ENCODE measurements at places on chromosomes 1 and 21.

GRCh38 chr1:31127266-31127665 is 61.7 kb upstream of the PUM1 start:
- DNase-seq = peak; percentile 72

DNA sequence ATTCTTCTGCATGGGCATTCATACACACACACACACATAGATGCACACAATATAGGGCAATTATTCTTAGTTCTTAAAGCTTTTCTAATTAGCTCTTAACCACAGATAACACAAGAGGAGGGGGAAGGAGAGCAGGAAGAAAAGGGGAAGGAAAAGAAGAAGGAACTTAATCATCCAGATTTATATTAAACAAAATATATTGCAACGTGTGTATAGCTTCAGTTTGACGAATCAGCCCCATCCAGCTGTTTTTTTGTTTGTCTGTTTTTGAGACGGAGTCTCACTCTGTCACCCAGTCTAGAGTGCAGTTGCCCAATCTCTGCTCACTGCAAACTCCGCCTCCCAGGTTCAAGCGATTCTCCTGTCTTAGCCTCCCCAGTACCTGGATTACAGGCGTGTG is 21.7 kb upstream of the ANKRD13C start:
- DNase-seq = no peak

DNA sequence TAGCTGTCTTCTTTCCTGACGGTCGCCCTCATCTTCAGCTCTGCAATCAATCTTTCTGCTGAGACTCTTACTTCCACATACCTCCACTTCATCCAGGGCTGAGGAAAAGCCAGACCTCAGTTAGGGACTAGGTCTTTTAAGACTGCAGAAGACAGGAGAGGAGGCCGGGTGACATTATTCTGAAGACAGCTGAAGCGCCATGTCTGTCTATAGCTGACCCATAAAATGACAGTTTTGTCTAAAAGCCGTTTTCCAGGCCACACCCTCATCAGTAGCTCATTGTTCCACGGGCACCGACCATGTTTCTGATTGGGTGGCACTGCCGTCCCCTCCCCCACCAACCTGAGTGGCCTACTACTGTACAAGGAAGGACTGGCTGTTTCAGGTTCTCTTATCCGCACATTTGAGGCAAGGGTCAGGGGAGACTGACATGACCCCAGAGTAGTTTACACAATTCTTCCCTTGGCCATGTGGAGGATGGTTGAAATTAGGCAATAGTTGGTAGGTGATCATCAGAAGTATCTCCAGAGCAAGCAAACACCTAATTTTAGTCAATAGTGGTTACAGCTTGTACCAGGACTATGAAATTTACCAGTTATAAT is at the start of gene ADCY10:
Gene ADCY10 (minus strand): TSS at position 240 of the 602 bp plus-strand sequence. CDS start 8,994 bp downstream, outside the sequence.
- no peak for DNase-seq

GRCh38 chr1:70117046-70117445 is 88.3 kb downstream of the LRRC40 start:
- DNase-seq = peak; percentile 32

DNA sequence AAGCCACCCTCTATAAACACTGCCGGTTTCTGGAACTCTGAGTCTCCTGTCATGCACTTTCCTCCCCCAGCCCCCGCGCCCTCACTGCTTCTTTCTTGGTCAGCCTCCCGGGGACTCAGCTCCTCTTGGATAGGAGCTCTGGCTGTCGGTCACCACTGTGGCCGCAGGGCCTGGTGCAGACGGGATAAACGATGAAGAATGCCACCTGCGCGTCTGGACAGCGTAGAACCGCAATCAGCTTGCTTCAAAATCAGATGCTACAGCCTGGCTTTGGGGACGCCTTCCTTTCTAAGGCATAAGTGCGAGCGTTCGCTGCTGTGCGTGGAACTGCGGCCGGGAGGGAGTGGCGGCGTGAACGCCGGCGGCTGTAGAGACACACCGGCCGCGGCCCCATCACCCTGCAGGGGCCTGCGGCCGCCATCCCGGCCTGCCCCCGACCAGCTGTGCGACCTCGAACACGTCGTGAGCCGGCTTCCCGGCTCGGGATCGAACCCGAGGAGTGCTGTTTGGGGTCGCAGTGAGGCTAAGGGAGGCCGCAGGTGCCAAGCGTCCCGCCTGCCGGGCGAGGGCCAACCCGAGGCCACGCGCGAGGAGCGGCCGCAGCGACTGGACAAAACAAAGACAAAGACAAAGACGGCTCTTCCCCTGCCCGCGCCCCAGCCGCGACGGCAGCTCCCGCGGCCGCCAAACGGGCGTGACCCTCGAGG is 688 bp downstream of the PTTG1IP start:
- DNase-seq = peak; percentile 63

GRCh38 chr1:24427545-24427862 is 11.9 kb downstream of the NIPAL3 start:
- DNase-seq = no peak

GRCh38 chr21:26686278-26686677 is 113.2 kb upstream of the CYYR1 start:
- DNase-seq = peak; percentile 1

DNA sequence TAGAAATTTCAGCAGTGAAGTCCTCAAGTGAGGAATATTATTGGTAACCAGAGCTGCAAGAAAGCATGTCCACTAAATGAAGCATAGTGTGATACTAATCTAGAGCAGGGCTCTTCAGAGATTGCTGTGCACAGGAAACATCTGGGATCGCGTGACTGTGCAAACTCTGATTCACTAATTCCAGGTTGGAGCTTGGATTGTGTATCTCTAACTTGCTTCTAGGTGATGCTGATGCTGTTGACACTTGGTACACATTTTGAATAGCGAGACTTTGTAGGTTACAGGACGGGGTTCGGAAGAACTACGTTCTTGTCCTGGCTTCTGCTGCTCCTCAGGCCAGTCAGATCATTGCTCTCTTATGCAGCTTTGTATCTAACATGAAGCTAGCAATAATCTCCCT is 66.5 kb downstream of the PRRX1 start:
- no peak for DNase-seq

GRCh38 chr1:48186306-48186839 is 36.1 kb upstream of the SLC5A9 start:
- no peak for DNase-seq

- DNase-seq = peak; percentile 89
These were observed 104.6 kb downstream of the TGFBR3 start for GRCh38 chr1:91781371-91781825.

- no peak for DNase-seq
These were observed 34.6 kb upstream of the SLC45A1 start for GRCh38 chr1:8283058-8283884.

- no peak for DNase-seq
These were observed 129.1 kb upstream of the SOD1 start for GRCh38 chr21:31530364-31530763.

DNA sequence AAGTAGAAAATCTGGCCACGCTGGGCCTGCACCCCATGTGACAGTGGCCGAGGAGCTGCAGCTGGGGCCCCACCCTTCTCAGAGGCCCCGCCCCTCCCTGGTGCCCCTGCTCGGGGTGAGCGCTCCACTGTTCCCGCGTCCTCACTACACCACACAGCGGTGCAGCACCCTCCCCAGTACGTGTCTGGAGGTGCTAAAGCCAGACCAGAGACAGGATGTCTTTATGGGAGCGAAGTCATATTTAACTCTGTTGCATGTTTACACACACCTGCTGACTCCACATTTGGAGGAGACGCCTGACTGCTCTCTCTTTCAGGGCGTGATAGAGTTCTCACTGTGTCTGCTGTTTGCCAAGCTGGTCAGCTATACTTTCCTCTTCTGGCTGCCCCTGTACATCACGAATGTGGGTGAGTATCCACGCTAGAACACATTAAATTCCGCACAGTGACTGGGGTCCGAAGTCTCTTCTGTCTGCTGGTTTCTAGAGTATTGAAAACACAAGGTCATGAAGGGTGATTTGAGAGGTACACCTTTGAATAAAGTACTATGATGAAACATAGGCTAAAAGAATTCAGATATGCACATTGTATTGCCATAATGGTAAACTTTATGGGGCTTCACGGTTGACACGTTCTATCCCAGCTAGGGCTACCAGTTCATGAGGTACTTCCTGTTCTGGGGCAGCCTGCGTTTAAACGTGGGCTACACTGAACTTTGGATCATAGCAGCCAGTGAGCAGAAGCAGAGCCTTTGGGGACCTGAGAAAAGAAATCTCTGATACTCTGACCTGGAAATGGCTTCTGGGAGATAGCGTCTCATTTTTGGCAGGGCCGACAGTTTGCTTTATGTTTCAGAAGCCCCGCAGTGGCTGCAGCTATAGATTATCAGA is 48.4 kb downstream of the SLC37A1 start:
- DNase-seq = no peak

GRCh38 chr1:216616425-216616824 is 106.8 kb downstream of the ESRRG start:
- DNase-seq = no peak

DNA sequence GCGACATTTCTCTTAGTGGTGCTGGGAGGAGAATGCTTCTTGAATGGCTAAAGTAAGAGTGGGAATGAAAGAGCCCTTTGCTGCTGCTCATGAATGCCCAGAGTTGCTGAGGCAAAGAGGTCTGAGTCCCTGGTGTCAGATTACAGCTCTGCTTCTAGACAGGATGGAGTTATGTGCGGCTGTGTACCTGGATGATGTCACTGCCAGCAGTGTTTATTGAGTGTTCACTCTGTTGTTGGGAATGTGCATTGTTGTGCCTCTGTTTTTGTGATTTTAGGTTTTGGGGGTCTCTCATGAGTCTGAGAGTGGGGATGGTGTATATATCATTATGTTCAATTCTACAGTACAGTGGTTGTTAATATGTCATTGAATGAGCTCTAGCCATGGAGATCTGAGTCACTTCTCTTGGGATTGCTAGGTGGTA is 2.7 kb downstream of the CDC14A start:
- peak; percentile 37 for DNase-seq

GRCh38 chr1:31814631-31815306 is 1.1 kb downstream of the SPOCD1 start:
- no peak for DNase-seq

DNA sequence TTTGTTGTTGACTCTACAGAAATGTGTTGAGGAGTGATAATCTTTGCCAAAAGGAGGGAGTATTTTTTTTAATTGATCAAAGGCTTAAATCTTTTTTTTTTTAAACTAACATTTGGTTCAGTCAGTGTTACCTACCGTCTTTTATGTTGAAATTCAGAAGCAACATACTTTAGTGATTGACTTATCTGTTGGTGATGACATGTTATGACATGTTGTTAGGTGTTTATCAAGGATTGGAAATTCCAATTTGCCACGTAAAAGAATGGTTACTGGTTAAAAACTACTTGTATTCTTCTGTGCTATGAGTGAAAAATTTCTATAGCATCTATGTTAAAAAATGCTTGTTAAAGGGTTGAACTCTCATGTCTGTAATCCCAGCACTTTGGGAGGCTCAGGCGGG is 61.2 kb downstream of the DNM3 start:
- DNase-seq = no peak
